ENCODE measurements at places on chromosomes 16 and 17. TPM values are rescaled to one million over a fixed set of nuclear protein-coding genes. Genes with fewer than 3 reads are reported as not detected.

Gene HSPB9
- total RNA-seq = not detected

GRCh38 chr16:57998486-57998885, 2.0 kb downstream of the ZNF319 start:
- no peak for DNase-seq

Gene ZNF174
- 13.4 TPM for total RNA-seq

Gene KRTAP9-8
- not detected for total RNA-seq

Gene GSG1L
- total RNA-seq = not detected

DNA sequence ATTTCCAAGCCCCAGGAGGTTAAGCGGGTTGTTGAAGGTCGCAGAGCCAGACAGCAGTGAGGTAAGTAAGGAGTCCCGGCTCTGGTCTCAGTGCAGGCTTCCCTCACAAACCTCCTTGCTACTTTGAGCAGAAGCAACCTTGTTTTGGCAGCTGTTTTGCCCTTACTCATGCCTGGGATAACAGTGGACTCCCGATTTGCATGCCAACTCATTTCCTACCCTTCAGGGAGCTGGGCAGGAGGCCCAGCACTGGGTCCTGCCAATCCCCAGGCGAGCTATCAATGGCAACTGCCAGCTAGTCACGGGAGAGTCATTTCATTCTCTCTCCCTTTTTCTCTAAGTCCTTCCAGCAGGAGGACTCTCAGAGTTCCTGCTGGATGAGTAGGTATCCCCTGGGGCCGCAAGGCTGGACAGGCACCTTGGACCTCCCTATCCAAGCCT, 72.0 kb upstream of the KSR1 start:
- DNase-seq = peak; percentile 100

- no peak for DNase-seq
These were observed 287.9 kb downstream of the CPPED1 start for GRCh38 chr16:12515746-12516145.

Gene GDPD1
- total RNA-seq = not detected
